NCI-H446 (cell line): ENCODE measurements at places on chromosomes 1 and 21.

- no peak for DNase-seq
Measured at GRCh38 chr1:104266612-104267011, 516.9 kb downstream of the AMY1C start.

DNA sequence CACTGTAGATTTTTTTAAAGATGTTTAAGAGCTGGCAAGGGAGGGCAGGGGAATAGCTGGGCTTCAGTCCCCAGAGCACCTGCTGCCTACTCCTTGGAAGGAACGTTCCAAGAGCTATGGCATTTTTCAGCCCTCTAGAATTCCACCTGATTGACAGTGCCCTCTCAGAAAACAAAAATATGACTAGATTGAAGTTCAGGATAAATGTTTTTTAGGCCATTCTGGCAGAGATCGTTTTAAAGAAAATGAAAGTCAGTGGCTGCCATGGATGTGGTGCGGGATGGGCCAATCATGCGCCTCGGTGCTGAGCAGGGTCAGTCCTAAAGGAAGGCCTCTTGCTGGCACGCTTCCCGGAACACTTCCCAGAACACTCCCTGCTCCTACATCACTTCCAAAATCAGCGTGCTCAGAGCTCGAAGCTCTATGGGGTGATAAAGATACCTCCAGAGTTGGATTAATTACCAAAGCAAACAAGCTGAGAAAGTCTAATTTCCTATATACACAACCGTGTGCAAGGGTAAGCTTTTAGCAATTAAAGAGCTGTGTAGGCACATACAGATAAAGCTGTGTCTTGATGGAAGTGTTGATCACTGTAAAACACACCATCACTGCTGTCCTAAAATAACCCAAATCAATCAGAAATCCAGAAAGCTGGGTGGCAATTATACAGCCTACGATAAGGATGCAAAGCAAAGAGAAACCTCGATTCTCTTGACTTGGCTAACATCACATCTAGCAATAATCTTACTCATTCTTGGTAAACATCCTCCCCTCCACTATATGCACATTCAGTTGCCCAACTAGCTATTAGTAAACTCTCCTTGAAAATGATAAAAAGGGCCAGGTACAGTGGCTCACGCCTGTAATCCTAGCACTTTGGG lies 34.6 kb downstream of the TGFBR3 start:
- peak; percentile 52 for DNase-seq

- no peak for DNase-seq
Measured at GRCh38 chr1:236016083-236016482, 48.8 kb downstream of the NID1 start.

- DNase-seq, result peak; percentile 88
Measured at GRCh38 chr1:181105134-181106021, 16.9 kb downstream of the IER5 start.

DNA sequence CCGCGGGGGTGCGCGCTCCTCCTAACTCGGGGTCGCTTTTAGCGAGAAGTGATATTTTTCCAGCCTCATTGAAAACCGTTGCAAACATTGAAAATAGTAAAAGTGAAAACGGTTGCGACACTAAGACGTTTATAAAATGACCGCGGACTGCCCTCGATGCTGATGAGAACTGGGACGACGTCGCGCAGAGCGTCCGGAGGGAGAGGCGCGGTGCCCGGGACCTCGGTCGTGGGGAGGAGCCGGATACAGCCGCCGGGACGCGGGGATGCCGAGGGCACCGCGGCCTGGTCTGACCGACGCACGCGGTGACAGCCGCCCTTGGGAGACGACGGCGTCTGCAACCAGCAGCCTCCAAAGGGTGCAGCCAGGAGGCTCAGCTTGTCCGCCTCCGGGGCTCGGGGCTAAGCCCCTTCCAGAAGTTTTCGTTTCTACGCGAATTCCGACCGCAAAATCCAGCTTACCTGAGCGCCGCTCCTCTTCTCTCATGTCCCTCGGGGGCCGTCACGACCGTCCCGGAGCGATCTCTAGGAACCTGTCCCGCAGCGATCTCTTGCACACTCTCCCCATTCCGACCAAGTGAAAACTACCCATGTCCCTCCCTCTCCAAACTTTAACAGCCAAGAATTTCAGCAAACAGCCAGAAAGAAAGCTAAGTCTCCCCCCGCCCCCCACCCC lies 144.4 kb upstream of the ETS2 start:
- no peak for DNase-seq

GRCh38 chr1:41435570-41436178 lies 48.8 kb downstream of the EDN2 start:
- DNase-seq, result no peak

DNA sequence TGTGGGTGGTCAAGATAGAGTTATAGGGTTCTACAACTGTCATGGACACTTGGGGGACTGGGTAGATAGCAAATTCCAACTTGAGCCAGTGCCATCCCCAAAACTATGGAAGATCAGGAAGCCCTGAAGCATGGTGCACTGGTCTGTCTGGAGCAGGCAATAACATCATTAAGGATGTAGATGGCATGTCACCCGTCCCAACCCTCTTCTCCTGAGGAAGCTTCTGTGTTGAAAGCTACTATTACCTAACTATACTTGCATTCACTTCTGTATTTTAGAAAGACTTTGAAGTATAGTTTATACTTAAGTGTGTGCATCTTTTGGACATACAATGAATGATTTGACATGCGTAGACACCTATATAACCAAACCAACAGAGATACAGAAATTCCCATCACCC lies 32.9 kb downstream of the RABIF start:
- no peak for DNase-seq

GRCh38 chr1:181100015-181100905 lies 11.8 kb downstream of the IER5 start:
- no peak for DNase-seq

- no peak for DNase-seq
Measured at GRCh38 chr1:115547696-115548095, 94.1 kb upstream of the VANGL1 start.

- DNase-seq, result no peak
Measured at GRCh38 chr1:221704306-221704705, 37.6 kb downstream of the DUSP10 start.

DNA sequence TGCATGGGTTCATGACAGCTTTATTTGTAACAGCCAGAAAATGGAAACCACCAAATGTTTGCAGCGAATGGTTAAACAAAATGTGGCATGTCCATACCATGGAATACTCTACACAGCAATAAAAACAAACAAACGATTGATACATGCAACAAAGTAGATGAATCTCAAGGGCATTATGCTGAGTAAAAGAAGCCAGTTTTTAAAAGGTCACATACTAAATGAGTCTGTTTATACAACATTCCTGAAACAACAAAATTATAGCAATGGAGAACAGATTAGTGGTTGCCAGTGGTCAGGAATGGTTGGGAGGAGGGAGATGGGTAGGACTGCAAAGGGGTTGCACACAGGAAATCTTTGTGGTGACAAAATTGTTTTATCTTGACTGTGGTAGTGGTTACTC lies 202.4 kb upstream of the UBE2U start:
- no peak for DNase-seq

DNA sequence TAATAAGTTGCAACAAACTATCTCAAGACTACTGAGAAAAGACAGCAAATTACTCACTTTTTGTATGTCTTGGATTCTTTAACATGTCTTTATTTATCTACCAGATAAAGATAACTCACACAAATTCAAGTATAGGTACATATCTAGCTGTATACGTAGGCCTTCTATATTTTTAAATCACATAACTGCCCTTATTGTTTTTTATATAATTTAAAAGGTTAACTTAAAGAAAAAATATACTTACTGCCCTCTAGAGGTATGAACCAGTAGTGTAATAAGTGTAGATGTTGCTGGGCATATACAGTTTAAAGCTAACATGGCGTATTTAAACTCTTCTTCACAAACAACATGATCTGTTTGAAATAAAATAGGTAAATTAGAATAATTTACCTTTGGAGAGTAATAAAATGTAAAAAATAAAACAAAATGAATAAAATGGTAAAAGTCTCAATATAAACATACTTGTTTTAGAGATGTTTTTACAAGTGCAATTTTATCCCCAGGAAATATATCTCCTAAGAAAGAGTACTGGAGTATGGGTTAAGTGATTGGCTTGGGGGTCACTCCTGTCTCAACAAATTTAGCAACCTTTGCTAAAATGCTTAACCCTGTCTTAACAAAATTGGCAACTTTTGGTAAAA lies 235.2 kb downstream of the KCNT2 start:
- no peak for DNase-seq

DNA sequence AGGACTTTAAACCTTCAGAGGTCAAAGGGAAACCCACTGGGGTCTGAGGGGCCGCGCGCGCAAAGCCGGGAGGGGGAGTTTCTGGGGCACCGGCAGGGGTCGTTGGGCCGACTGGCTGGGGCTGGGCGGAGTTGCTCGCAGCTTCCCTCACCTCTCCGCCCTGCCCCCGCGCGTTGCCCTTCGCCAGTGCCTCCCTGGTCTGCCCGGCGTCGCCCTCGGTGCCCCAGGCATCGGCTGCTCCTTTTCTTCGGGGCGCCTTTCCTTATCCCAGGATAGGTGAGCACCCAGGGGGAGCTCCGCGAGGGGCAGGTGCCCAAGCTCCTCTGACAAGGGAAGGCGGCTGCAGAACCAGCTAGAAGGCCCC lies 390 bp upstream of the NGF start:
- DNase-seq, result no peak

DNA sequence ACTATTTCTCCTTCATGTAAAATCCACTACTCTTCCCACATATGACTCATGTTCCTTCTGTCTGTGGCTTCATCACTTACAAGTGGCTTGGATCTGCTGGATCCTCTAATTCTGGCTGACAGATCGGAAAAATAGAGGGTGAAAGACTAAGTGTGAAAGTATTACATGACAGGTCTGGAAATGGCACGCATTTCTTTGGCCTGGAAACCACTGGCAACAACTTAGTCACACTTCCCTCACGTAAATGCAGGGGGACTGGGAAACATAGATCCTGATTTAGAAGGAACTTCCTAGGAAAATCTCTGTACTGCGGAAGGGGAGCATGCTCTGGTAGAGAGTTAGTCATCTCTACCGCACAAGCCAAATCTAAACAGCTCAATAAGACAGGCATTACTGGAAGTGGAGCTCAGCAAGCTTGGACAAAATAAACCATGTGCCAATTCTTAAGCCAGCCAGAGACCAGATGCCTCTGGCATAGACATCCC lies 305.4 kb upstream of the PTBP2 start:
- DNase-seq, result peak; percentile 70

DNA sequence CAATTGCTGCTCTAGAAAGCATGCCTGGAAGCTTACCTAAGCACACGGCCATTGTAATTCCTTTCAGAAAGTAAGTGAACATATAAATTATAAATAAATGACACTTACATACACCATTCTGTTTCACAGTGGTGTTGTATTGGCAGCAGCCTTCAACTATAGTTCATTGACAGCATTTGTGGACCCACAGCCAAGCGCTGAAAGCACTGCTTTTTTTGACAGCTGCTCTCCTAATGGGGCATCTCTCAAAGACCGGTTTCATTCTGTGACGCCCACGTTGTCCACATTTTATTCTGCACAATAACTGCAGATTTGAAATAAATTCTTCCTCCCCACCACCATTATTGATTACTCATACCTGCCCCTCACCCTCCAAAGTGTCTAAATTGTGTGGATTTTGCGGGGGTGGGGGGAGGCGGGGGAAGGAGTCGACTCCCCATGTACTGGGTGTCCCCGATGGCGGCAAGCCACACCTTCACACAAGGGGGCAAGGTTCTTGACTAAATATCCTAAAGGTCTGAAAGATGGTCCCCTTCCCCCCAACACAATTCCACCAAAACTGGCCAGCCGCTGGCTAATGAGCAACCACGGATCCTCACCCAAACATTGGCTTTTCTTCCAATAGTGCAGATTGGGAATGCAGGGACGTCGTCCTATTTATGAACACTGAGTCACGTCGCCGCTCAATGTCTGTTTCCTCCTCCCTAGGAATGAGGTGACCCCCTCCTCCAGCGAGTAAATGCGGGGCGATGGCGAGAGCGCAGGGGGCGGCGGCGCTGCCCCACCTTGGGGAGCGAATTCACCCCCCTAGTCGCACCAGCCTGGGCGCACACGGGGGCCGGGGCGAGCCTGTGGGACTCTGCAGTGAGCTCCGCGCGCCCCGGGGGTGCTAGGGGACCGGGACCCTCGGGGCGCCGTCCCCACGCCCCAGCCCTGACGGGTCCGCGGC lies 960 bp downstream of the RCAN1 start:
- DNase-seq, result no peak

- DNase-seq, result no peak
Measured at GRCh38 chr1:117076648-117077047, 16.5 kb downstream of the TTF2 start.

- DNase-seq, result no peak
Measured at GRCh38 chr1:61143821-61144424, 61.6 kb downstream of the NFIA start.

DNA sequence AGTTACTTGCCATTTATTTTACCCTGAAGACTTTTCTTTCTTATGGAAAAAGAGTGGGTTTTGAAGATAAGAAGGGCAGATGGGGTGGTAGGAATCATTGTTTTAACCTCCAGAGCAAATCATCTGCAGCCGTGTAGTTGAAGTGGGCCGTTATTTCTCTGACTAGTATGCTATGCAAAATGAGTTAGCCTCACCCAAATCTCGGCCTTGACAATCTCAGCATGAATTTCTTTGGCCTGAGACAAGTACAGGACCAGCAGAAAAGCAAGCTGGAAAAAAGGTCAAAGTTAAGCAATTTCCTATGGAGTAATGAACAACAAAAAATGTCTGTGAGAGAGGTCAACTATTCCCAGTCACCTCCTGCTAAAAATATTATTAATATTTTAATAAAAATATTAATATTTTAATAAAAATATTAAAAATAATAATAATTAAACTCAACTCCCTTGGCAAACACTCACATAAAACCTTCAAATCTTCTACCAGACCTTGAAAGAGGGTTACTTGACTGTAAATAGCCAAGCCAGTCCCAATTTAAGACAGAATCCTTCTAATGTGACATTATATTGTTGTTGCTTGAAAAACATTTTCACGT lies 6.8 kb upstream of the TEKT2 start:
- no peak for DNase-seq

- no peak for DNase-seq
Measured at GRCh38 chr1:20443703-20444586, 42.1 kb downstream of the CAMK2N1 start.

GRCh38 chr1:184118046-184118445 lies 66.5 kb downstream of the TSEN15 start:
- DNase-seq, result no peak

DNA sequence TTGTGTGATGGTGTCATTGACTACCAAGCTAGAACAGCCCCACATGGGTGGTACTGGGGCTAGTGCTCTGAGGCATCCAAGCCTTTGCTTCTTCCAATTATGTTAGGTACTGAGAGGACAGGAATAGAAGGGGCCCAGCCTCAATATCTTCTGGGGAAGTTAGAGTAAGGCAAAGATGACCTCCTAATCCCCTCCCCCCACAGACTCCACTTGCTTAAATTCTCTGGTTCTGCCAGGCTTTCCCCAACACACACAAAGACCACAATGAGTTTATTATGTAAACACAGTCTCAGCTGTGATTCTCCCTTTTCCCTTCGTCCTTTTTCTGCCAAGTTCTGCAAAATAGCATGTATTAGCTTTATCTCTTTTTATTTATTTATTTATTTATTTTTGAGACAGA lies 3.1 kb upstream of the TACSTD2 start:
- no peak for DNase-seq
